ENCODE measurements at places on chromosomes 12 and 14. TPM values are rescaled to one million over a fixed set of nuclear protein-coding genes. Genes with fewer than 3 reads are reported as not detected.

Gene TAS2R7
- not detected for total RNA-seq

Gene PLEKHD1
- total RNA-seq: not detected

Gene MYF5
- not detected for total RNA-seq

Gene ALDH1L2
- total RNA-seq: 23.3 TPM

Gene TAS2R43
- total RNA-seq: 4.5 TPM

Gene CBLN3
- total RNA-seq: 1.7 TPM

Gene ERBB3
- total RNA-seq: 1.7 TPM

Gene SLC25A47
- total RNA-seq: not detected

Gene RABGGTA
- 25.8 TPM for total RNA-seq

Gene TAS2R30
- total RNA-seq: 9.1 TPM

Gene VPS29
- total RNA-seq: 88.3 TPM

Gene RIPK3
- total RNA-seq: 0.32 TPM

Gene SLC7A8
- total RNA-seq: 0.97 TPM

Gene EMP1
- 75.6 TPM for total RNA-seq

Gene GNS
- total RNA-seq: 166 TPM

Gene GLS2
- not detected for total RNA-seq

Gene RAPGEF3
- 3.2 TPM for total RNA-seq

Data from fibroblast of villous mesenchyme (primary cell).